Astrocyte of the hippocampus (primary cell): ENCODE measurements at places on chromosomes 1 and 21.

DNA sequence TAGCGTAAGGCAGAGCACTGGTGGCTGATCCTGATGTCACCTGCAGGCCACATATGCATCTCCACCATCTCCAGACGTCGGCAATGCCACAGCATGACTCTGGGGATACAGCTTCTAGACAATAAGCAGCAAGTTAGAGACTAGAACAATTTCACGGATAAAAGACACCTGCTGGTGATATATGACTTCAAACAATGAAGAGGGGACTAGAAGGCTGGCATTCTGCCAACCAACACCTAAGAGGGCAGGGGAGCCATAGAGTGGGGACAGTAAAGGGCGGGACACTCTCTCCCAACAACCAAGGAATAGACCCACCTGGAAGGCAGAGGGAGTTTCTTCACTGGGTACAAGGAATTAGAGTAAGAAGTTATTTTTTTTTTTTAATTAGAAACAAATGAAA is 126.7 kb downstream of the SIM2 start:
- no peak for DNase-seq

GRCh38 chr21:25626757-25627156 is 12.3 kb upstream of the JAM2 start:
- peak; percentile 14 for DNase-seq

- no peak for DNase-seq
Observed at GRCh38 chr1:241419986-241420385, 63.0 kb upstream of the RGS7 start.

- peak; percentile 29 for DNase-seq
Observed at GRCh38 chr1:150564051-150564991, 15.1 kb downstream of the MCL1 start.

DNA sequence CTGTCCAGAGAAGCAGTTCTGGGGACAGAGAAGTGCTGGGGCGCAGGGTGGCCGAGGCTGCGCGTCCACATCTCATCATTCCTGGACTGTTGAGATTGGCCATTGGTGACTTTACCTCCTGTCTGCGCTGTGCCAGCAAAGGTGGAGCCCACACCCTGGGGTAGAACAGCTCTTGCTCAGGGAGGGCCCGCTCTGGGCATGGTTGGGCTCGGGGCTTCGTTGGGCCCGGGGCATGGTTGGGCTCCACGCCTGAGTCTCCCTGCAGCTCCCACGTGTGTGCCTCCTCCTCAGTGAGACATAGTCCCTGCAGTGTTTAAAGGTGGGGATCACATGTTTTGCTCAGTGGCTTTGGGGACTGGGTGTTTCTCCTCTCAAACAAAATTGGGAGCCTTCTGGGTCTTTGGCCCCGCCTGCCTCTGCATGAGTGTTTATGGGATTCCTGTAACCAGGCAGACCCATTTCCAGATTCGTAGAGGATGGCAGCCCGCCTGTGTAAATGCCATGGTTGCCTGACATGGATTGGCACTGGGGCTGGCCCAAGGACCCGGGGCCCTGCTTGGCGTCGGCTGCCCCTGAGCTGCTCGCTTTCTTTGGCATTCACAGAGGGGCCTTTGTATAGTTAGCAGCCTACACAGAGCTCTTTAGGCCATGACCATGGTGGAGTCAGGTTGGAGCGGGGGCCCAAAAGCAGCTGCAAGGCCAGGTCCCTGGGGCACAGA is 104.6 kb downstream of the TLR5 start:
- no peak for DNase-seq

- no peak for DNase-seq
Observed at GRCh38 chr1:33517596-33518250, 45.3 kb downstream of the ZSCAN20 start.
